SJSA1 (cell line): ENCODE measurements at places on chromosomes 11 and 22. TPM values are rescaled to one million over a fixed set of nuclear protein-coding genes. Genes with fewer than 3 reads are reported as not detected.

DNA sequence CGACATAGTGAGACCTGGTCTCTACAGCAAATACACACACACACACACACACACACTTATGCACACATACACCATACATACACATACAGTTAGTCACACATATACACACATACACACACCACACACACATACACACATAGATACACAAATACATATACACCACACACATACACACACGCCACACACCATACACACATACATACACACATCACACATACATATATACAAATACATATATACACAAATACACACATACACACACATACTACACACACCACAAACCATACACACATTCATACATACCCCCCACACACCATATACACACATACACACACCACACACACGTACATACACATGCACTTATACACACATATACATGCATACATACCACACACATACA, 57.7 kb downstream of the MICAL2 start:
- H3K4me3 ChIP-seq, result no peak overlapping the region
- DNase-seq, result no peak
- peak overlapping the region; percentile 94 for H3K27ac ChIP-seq
- peaks cover 89% of the 10 kb centered on the region for H3K4me1 ChIP-seq
- no peaks in the 10 kb centered on the region for H3K27me3 ChIP-seq

GRCh38 chr11:73192272-73192671, 25.8 kb upstream of the P2RY2 start:
- no peak overlapping the region for H3K4me3 ChIP-seq
- DNase-seq, result no peak
- H3K36me3 ChIP-seq, result no peaks in the 10 kb centered on the region
- H3K4me1 ChIP-seq, result peaks cover 8% of the 10 kb centered on the region; the same call in 1 of the 2 replicates
- H3K27me3 ChIP-seq, result no peaks in the 10 kb centered on the region
- H3K27ac ChIP-seq, result no peak overlapping the region

CCDC89 gene
- total RNA-seq, result 0.26 TPM in 1 of 2 replicates, not detected in the other

- no peaks in the 10 kb centered on the region for H3K27me3 ChIP-seq
- no peak for DNase-seq
- H3K36me3 ChIP-seq, result peaks cover 11% of the 10 kb centered on the region
- no peak overlapping the region for H3K4me3 ChIP-seq
- H3K27ac ChIP-seq, result no peak overlapping the region
These were observed 5.5 kb downstream of the PRDX5 start for GRCh38 chr11:64323373-64323772.

DNA sequence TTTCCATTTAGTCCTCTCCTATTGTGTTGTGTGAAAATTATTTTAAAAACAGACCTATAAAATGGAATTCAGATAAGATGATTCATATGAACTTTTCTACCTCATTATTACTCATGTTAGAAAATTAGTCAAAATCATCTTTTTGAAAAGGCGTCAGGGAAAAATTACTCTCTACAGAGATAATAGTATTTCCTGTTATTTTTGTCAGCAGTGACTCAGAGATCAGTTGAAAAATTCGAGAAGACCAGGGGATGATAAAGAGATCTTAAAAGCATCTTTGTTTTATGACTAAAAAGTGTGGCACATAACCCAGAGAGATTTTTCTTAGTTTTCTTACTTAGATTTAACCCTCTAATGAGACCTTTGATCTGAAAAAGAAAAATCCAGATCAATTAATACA, 157.9 kb upstream of the CARD18 start:
- no peaks in the 10 kb centered on the region for H3K36me3 ChIP-seq
- H3K4me3 ChIP-seq, result no peak overlapping the region
- no peak overlapping the region for H3K27ac ChIP-seq
- peaks cover 7% of the 10 kb centered on the region for H3K4me1 ChIP-seq
- DNase-seq, result peak; percentile 7

GRCh38 chr11:65663639-65664200, 1.0 kb upstream of the RELA start:
- H3K4me3 ChIP-seq, result peak overlapping the region; percentile 95
- DNase-seq, result no peak
- H3K36me3 ChIP-seq, result peaks cover 46% of the 10 kb centered on the region
- peaks cover 20% of the 10 kb centered on the region for H3K4me1 ChIP-seq
- H3K27ac ChIP-seq, result peak overlapping the region; percentile 88

HBB gene
- total RNA-seq, result not detected in 2 replicates

DNA sequence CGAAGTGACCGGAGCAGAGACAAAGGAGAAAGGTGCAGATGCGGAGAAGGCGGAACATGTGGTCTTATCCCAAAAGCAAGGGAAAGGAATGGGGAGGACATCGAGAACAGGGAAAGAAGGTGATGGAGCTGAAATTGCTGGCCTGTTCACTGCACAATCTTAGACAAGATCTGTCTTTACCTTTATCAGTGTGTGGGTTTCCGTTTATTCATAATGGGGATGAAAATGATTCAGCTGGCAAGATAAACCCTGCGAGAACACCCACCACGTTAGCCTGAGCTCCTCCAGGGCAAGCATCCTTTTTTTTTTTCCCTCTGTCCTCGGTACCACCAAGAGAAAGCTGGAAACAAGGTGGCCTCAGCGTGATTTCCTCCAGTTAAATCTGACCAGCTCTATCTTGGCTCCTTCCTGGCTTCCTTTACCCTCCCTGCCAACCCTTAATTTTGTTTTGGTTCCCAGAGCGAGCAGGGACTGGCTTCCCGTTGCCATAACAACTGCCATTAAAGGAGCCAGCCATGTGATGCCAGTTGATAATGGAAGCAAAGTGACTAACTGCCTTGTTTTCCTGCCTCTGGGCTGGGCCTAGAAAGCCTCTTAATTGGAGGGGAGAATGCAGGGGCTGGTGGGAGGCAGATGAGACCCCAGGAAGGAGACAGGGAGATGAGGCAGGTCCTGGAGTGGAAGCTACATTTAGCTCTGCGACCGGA, 4.2 kb downstream of the SGSM1 start:
- DNase-seq, result no peak
- peaks cover 11% of the 10 kb centered on the region for H3K4me1 ChIP-seq
- H3K27me3 ChIP-seq, result no peaks in the 10 kb centered on the region
- no peak overlapping the region for H3K27ac ChIP-seq
- H3K36me3 ChIP-seq, result no peaks in the 10 kb centered on the region
- no peak overlapping the region for H3K4me3 ChIP-seq

DNA sequence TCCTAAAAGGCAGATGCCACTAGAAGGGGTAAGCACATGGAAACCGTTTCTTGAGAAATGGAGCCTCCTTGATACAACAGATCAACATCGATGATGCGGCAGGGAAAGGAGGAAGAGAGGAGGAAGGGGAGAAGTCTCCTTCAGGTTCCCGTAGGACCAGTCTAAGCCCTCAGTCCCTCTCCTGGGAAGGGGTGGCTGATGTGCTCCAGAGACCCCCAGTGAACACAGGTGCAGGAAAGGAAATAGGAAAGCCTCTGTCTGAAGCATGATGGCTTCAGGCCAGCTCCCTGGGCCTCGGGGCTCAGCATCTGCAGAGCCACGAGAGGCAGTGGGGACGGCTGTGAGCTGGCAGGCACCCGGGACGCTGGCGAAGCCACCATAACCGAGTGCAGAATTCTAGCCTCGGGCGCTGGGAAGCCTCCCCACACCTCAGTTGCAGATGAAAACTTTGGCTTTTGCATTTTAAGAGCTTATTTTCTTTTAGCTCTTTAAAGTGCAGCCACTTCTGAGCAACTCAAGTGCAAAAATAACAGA, 1.8 kb downstream of the SPATA19 start:
- no peaks in the 10 kb centered on the region for H3K27me3 ChIP-seq

FLRT1 gene
- 0.18 TPM in 1 of 2 replicates, not detected in the other for total RNA-seq

MRGPRD gene
- not detected in 2 replicates for total RNA-seq

- DNase-seq, result no peak
- H3K4me3 ChIP-seq, result no peak overlapping the region
- H3K36me3 ChIP-seq, result no peaks in the 10 kb centered on the region
- peaks cover 35% of the 10 kb centered on the region for H3K27me3 ChIP-seq
- H3K27ac ChIP-seq, result no peak overlapping the region
- H3K4me1 ChIP-seq, result no peaks in the 10 kb centered on the region
These were observed 14.5 kb downstream of the KCNC1 start for GRCh38 chr11:17748761-17749721.

DNA sequence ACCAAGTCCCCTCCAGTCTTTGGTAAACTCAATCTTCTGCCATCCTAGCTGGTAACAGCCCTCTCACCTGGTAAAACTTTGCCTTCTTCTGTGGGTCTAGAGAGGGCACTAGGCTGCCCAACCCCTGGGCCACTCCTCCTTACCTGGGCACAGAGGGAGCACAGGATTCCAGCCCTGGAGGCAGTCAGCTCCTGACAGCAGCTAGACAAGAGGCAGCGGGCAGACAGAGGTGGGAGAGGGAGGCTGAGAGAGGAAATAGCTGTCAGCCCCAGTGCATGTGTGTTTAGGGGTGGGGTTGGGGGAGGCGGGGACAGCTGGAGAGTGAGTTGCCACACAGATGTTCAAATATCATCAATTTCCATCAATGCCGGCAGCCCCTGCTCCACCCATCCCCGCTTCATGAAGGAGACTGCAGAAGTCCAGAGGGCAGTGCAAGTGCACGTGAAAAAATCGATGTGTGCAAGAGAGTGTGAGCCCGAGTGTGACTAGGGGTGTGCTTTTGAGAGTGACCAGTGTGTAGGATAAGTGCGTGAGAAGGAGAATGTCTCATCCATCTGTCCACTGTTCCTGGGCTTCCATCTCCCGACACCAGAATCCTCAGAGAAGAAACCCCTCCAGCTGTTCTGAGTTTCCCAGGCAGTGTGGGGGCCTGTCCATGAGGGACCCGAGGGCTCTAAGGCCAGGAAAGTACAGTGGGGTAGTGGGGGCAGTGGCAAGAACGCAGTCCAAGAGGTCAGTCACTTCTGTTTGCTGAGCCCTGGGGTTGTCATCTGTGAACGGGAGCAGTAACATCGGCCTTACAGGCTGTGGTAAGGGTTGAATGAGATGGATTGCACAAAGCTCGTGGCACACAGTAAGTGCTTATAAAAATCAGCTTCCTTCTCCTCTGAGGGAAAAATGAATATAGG, at the start of gene PTGDR2:
Gene PTGDR2 (minus strand): TSS at position 225 of the 908 bp plus-strand sequence. CDS start 2,228 bp downstream, outside the sequence.
- peaks cover 22% of the 10 kb centered on the region for H3K36me3 ChIP-seq
- no peak for DNase-seq
- H3K4me1 ChIP-seq, result peaks cover 22% of the 10 kb centered on the region
- no peak within 1 kb of the TSS for H3K4me3 ChIP-seq

GRCh38 chr22:23075525-23076216, 5.4 kb downstream of the GNAZ start:
- peaks cover 85% of the 10 kb centered on the region for H3K4me1 ChIP-seq
- H3K27ac ChIP-seq, result peak overlapping the region; percentile 22
- peak; percentile 94 for DNase-seq
- peaks cover 49% of the 10 kb centered on the region for H3K36me3 ChIP-seq
- no peak overlapping the region for H3K4me3 ChIP-seq

NPTXR gene
- total RNA-seq, result 2.1 and 2.2 TPM in 2 replicates

DNA sequence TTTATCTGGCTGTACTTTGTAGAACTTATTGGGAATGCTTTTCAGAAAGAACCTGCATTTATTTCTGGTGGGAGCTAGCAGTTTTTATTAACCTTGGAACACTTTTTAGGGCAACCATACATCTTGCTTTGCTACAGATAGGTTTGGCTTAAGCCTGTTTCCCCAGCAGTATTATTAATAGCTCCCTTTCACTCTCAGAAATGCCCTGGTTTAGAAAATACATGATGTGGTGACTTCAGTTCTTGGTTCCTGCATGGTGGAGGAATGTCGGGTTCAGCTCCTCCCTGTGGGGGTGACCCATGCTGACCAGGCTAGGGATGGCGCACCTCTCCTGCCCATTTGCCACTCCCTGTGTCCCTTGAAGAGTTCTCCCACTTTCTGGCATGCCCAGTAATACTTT, 28.2 kb downstream of the ZBED4 start:
- DNase-seq, result no peak
- no peak overlapping the region for H3K4me3 ChIP-seq
- H3K27ac ChIP-seq, result no peak overlapping the region
- no peaks in the 10 kb centered on the region for H3K27me3 ChIP-seq

GDPD5 gene
- total RNA-seq, result 2.5 and 4.9 TPM in 2 replicates

H19 gene
- total RNA-seq, result not detected in 2 replicates

- no peak overlapping the region for H3K4me3 ChIP-seq
- H3K27me3 ChIP-seq, result no peaks in the 10 kb centered on the region
- no peaks in the 10 kb centered on the region for H3K36me3 ChIP-seq
These were observed 717.9 kb downstream of the OPCML start for GRCh38 chr11:132814410-132814809.

DNA sequence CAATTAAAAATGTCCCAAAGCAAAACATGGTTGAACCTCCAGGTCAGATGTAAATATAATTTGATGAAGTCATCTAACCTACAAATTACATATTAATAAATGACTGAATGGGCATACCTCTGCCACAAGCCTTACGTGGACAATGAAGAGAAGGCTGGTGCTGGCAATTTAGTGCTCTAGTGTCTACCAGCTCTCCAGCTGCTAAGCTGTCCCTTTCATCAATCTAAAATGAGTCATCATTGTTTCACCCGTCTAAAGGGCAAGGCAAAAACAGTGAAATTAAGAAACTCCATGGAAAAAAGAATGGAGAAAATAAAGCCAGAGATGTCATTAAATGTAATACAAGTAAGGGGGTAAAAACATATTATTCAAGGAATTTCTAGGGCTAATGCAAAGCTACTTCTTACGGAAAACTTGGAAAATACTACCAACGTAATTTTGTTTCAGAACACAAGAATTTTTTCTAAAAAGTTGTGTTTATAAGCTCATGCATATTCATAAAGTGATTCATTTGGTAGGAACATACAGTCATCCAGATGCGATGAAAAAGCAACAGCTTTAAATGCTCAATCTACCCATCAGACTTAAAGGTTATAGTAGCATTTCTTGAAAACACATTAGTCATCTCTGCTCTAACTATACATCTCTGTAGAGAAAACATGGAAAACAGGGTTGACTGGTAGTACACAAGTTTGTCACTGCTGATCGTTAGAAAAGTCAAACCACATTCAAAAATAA, 71.5 kb downstream of the SIK3 start:
- H3K27me3 ChIP-seq, result no peaks in the 10 kb centered on the region
- H3K27ac ChIP-seq, result peak overlapping the region; percentile 18; the same call in 1 of the 2 replicates
- H3K4me3 ChIP-seq, result no peak overlapping the region

DNA sequence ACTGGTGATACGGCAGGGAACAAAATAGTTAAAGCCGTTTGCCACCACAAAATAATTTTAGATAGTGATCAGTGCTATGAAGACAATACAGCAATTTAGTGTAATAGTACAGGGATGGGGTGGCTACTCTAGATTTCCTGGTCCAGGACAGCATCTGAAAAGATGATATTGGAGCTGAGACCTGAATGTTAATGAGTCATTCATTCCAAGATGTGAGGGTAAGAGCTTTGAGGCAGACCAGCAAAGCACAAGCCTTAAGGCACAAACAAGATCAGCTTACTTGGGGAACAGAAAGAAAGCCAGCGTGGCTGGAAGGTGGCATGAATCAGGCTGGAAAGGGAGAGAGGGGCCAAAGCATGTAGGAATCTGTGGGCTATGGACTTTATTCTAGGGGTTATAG, 132.3 kb downstream of the TRIM44 start:
- H3K4me3 ChIP-seq, result no peak overlapping the region
- H3K27ac ChIP-seq, result no peak overlapping the region
- DNase-seq, result no peak
- no peaks in the 10 kb centered on the region for H3K27me3 ChIP-seq

GRCh38 chr22:27317096-27317495, 484.5 kb downstream of the MN1 start:
- H3K27me3 ChIP-seq, result peaks cover 3% of the 10 kb centered on the region; the same call in 1 of the 2 replicates
- no peak overlapping the region for H3K4me3 ChIP-seq
- no peaks in the 10 kb centered on the region for H3K4me1 ChIP-seq
- no peak overlapping the region for H3K27ac ChIP-seq
- no peak for DNase-seq

- no peak overlapping the region for H3K27ac ChIP-seq
- H3K4me1 ChIP-seq, result no peaks in the 10 kb centered on the region
- H3K27me3 ChIP-seq, result no peaks in the 10 kb centered on the region
- no peak for DNase-seq
- H3K36me3 ChIP-seq, result peaks cover 13% of the 10 kb centered on the region
These were observed 9.6 kb upstream of the RGL4 start for GRCh38 chr22:23681026-23681809.

PANX2 gene
- total RNA-seq, result 0.13 and 0.58 TPM in 2 replicates
